ENCODE measurements at places on chromosomes 2 and 18.

GRCh38 chr2:190486037-190486623, 48.4 kb downstream of the NEMP2 start:
- DNase-seq: no peak

DNA sequence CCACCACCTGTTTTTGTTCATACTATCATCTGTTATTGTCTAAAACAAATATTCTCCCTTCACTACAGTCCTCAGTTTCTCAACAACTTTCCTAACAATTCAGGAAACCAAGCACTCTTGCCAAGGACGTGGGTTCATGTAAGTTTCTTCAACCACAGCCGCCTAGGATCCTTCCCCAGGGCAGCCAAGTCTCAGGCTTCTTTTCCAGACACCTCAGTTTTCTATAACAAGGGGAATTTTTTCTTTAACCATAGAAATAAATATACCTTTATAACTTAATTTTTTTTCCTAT, 39.4 kb upstream of the AGPS start:
- no peak for DNase-seq

- DNase-seq: no peak
These were observed 194.7 kb upstream of the ERBB4 start for GRCh38 chr2:212733273-212733672.

DNA sequence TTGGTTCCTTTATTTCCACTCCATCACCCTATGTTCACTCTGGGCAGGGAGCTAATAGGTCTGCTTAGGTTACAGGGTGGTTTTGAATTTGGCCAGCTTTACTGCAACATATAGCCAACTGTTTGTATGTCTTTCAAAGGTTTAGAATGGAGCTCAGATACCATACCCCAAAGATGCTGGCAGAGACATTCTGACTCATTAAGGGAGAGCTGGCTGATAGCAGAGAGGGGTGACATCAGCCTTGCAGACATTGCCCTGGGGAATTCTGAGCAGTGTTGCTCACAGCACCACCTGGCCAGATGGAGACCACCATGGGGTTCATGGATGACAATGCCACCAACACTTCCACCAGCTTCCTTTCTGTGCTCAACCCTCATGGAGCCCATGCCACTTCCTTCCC, 2.1 kb downstream of the PROKR1 start:
- DNase-seq: no peak

DNA sequence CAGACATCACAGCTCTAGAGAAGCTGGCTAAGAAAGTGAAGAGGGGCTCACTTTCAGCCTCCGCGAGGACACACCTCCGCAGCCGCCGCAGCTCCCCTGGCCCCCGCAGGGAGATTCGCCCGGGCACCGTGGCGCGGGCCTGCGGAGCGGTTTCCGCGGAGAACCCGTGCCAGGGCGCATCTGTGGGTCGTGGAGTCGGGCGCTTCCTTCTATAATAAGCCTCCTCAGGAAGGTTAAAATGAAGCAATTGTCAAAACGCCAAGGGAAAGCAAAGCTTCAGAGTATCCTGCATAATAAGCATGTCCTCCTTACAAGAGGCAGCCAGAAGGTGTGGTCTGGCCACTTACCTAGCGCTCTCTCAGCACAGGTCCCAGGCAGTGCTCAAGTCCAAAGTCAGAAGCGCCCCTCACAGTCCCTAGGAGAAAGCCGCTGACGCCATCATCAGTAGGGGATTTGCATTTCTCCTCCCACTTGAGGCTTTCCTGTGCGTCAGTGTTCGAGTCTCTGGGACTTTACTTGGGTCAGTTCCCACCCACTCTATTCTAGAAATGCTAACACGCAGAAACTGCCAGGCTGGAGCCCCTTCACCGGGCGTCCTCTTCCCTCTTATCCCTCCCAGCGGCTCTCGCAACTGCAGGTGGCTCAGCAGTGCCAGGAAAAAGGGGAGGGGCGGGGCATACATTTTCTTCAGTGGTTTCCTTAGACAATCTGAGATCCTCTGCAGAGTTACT, at the start of gene STAT4:
TSS of gene STAT4 (minus strand) at position 395 of the 731 bp plus-strand sequence. CDS start 2,791 bp downstream, outside the sequence.
- peak; percentile 65 for DNase-seq

DNA sequence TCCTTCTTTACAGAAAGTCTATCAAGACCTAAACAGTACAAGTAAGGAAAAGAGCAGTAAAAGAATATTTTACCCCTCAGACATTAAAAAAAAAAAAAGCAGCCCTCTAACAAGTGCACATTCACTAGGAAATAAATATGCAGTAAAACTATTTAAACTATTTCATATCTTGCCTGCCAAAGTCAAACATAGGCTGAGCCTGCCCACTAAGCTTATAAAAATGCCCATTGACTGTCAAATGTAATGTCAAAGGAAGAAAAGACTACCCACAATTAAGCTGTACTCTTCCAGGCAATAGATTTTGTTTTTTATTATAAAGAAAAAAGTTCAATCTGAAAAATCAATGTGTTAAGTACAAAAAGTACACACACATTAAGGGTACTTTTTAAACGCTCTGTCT, 11.8 kb downstream of the ALS2 start:
- DNase-seq: no peak

DNA sequence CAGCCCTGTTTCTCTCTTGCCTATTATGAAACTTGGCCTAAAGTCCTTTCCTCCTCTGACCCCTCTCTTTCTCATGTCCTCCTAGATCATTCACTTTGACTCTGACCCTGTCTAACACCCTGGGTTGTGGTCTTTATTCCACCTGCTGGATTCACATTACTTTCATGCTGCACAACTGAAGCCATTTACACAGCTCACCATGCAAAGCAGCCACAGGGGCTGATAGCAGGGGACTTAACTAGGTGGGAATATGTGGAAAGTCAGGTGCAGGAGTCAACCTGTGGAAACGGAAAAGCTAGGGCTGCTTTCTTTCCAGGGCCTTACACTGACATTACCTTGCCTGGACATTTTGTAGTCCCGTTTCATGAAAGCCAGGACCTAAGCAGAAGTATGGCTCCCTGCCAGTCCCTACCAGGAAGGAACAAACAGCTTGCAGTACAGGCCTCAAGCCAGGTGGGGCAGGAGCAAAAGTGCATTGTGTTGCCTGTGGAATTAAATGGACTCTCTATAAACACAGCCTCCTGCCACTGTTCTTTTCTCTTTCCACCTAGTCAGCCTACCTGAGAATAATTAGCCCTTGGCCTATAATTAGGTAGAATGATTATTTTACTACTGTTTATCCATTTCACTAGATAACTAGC, 11.8 kb downstream of the MAPRE3 start:
- DNase-seq: no peak

GRCh38 chr18:77899972-77900754, 650.5 kb downstream of the GALR1 start:
- peak; percentile 32 for DNase-seq

DNA sequence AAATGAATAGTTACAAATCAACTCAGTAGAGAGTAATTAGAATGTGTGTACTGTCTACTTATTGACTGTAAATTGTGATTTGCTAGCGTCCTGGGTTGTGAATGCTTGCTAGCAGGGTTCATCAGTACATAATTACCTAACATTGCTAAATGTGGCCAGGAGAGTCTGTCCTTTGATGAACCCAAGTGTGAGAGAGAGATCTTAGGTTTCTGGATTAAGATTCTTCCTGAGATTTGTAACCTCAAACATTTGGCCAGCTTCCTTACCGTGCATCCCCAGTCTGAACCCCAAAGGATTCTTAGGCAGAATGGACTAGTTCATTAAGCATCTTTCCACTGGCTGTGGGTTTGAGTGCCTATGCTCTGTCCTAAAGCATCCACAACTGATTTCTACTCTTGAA, 84.0 kb upstream of the ITPRID2 start:
- DNase-seq: no peak
